Activated T-cell treated with anti-CD3 and anti-CD28 coated beads for 48 hours (primary cell): ENCODE measurements at places on chromosomes 7 and 10.

- no peak for DNase-seq
Observed at GRCh38 chr10:110620398-110620719, 23.8 kb upstream of the RBM20 start.

DNA sequence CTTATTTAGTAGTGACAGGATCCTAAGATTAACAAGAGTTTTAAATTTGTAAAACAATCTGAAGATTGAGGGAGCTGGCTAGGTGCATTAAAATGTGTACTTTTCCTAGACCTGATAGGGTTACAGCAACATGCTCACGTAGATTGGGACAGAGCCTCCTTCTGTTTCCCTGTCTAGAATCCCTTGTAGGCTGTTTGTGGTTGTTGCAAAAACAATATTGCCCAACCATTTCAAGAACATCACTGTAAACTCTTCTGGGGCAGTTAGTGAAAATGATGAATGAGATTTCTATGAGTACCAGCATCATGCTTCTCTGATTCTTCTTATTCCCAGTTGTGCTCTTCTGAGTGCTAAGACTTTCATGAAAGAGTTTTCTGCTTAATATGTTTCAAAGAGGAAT, 14.7 kb upstream of the CPED1 start:
- no peak for DNase-seq

- no peak for DNase-seq
Observed at GRCh38 chr10:88983206-88983605, 7.4 kb upstream of the FAS start.

GRCh38 chr10:114932945-114933344, 5.0 kb upstream of the TRUB1 start:
- DNase-seq, result no peak

DNA sequence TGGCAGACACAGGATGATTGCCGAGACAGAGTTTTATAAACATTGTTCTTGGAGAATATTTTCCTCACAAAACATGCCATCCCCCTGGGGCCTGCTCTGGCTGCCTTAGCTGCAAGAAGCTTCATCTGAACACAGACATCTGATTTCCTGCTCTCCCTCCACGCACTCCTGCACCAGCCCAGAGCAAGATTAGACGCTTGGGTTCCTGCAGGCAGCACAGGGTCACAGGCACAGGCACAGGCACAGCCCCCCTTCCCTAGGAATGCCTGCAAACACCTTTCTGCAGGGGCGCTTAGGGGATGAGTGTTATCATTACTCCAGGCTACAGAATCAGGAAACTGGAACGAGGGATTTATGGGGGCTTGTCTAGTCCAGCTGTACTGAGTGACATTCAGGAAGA, 450.3 kb downstream of the GRID1 start:
- no peak for DNase-seq
